ENCODE measurements at places on chromosomes 7 and 10.

GRCh38 chr7:103573479-103574058 lies 127.6 kb upstream of the SLC26A5 start:
- no peak for DNase-seq

DNA sequence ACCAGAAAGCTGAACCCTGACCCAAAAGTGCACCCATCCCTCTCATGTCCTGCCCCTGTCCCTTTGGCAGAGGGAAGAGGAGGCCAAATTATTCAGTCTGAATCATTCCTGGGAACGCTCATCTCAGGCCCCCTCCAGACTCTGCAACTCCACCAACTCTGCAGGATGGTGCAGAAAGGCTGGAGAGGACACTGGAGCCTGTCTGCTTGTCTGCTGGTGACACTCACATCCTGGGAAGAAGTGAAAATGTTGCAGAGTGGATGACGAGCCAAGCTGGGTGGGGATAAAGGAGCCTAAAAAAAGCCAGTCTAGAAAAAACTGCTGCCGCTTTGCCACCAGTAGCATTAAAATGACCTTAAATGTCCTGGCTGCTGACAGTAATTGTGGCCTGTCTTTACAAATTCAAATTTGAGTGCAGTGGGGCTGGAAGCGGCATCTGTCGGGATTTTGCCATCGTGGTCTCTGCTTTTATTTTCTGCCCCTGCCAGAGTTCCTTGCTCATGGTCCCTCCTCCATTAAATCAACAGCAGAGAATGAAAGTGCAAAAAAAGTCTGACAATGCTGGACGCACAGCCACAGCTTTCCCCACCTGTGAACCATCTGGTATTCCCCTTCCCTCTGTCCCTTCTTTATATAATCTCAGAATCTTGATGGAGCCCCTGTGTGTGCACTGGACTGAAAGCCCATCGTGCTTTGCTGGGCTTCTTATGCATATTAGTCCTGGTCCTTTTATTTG lies 63.9 kb downstream of the STK17A start:
- no peak for DNase-seq

- no peak for DNase-seq
Measured at GRCh38 chr7:6619961-6620360, 4.6 kb downstream of the ZNF853 start.

- peak; percentile 59 for DNase-seq
Measured at GRCh38 chr10:12707461-12708185, 293.9 kb downstream of the CCDC3 start.

DNA sequence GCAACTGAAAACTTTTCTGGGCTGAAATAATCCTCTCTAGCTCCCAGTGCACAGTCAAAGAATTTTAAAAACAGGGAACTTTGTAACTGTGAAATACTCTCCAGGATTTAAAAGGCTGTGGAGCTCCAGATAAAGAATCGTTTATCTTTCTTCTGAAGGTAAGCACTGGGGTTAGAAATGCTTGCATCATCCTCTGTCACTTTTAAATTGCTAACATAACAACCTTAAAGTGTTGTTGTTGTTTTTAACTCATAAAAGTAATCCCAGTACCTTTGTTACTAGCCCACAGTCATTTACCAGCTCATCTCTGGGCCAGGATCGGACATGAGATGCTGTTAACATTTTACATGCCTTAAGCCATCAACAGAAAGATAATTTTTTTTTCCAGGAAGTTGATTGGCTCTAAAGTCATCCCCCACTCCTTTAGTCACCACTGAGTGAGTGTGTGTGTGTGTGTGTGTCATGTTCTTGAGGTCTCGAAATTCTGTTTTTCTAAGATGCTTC lies at the start of gene SLC39A12:
Gene SLC39A12 (plus strand): TSS at position 51 of the 504 bp plus-strand sequence. CDS start 1,359 bp downstream, outside the sequence.
- no peak for DNase-seq

GRCh38 chr10:62873866-62874265 lies 57.7 kb upstream of the EGR2 start:
- DNase-seq = no peak

- no peak for DNase-seq
Measured at GRCh38 chr7:64574540-64575099, 11.7 kb upstream of the ZNF680 start.

DNA sequence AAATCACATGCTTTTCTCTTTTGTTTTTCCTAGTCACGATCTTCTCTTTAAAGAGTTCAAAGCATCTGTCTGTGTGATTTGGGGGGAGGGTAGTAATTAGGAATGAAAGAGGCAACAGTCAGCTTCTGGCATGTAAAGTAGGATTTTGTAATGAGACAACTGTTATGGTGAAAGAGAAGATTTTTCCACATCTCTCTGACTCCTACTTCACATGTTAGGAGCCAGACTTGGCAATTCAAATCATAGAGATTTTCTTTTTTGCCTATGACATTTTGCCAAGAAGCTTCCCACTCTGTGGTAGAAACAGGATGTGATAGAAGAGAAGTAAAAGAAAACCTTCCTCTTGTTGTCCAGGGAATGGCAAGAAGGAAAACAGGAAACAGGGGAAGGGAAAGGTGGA lies 38.3 kb upstream of the KLHL7 start:
- DNase-seq = no peak

DNA sequence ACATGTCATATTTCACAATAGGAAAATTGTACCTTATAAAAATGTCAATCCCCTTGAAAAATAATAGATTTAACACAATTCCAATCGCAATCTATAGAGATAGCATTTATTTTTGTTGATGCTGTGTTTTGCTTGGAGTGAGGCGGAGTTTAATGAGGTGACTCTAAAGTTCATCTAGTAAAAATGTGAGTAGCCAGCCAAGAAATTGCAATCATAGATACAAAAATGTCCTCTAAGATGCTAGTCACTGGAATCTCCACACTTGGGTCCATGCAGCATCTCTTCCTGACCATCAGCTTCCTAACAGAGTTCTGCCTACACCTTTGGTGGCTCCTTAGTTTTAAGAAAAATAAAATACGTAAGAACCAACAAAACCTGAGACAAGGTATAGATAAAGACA lies 44.9 kb downstream of the GLI3 start:
- no peak for DNase-seq

- no peak for DNase-seq
Measured at GRCh38 chr10:71245420-71246325, 33.3 kb downstream of the UNC5B start.

DNA sequence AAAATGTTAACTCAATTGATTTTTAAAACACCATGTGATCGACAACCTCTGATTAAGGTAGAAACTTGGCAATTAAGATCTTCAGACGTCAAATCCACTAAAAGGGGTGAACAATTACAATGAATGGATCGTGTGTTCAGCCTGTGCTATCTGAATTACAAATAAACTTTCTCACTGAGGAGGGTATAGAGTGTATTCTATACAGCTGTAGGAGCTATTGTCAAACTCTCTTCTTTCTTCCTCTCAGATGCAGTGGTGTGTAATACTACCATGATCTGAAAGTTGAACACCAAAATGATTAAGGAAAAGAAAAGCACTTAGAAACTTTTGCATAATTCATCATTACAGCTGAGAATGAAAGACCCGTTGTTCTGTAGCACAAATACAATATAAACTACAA lies 32.2 kb upstream of the MACC1 start:
- DNase-seq = no peak

DNA sequence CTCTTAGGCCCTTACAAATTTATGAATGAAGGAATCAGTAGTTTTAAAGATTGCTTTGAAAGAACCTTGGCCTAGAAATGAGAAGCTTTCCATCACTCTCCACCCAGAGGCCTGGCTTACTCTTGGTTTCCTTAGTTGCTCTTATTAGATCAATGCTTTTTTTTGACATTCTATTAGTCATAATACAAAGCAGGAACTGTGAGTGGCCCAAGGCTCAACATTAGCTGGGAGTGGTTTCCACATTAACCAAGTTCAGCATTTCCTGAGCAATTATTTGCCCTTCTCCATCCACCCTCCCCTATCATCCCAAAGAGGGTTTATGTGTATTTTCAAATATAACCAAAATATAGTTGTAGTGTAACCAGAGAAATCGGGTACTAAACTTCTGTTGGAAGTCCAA lies 103.4 kb upstream of the FAM204A start:
- DNase-seq = no peak

- DNase-seq = no peak
Measured at GRCh38 chr7:45869426-45869825, 3.5 kb downstream of the CCDC201 start.

DNA sequence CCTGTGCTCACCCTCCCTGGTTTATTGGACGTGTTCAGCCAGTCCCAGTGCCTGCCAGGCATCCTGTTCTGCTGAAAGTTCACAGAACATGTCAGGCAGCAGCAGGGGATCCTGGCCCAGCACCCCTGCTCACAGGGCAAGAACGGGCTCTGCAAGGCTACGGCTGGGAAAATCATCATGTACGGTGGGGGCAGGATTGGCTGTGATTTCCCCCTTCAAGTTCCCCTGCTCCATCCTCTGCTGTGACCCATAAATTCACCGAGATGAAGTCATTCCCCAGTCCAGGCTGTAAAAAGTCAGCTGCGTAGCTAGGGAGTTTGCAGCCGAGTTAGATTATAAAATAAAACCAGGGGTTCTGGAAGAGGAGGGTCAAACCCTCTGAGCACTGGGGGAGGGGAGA lies 484.1 kb upstream of the ZMIZ1 start:
- no peak for DNase-seq

- peak; percentile 76 for DNase-seq
Measured at GRCh38 chr10:80411267-80411668, 2.9 kb downstream of the PRXL2A start.

GRCh38 chr10:30114881-30115625 lies 55.7 kb upstream of the JCAD start:
- no peak for DNase-seq

GRCh38 chr7:155984028-155984580 lies 171.8 kb upstream of the SHH start:
- no peak for DNase-seq

DNA sequence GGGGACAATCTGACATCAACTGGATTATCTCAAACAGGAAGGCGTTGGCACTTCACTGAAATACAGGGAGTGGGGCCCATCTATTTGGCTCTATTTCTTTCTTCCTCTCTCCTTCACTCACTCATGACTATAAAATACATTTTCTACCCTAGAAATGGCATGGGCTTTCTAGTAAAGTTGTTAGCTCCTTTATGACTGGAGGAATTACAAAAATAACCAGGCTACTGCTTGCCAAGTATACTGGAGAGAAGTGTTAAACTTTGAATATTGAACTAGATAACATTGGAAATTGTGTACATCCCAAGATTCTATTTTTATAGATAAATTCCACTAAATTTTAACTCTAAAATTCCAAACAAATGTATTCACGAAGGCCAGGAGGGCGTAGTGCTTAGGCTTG lies 255.7 kb upstream of the SORCS1 start:
- DNase-seq = no peak

DNA sequence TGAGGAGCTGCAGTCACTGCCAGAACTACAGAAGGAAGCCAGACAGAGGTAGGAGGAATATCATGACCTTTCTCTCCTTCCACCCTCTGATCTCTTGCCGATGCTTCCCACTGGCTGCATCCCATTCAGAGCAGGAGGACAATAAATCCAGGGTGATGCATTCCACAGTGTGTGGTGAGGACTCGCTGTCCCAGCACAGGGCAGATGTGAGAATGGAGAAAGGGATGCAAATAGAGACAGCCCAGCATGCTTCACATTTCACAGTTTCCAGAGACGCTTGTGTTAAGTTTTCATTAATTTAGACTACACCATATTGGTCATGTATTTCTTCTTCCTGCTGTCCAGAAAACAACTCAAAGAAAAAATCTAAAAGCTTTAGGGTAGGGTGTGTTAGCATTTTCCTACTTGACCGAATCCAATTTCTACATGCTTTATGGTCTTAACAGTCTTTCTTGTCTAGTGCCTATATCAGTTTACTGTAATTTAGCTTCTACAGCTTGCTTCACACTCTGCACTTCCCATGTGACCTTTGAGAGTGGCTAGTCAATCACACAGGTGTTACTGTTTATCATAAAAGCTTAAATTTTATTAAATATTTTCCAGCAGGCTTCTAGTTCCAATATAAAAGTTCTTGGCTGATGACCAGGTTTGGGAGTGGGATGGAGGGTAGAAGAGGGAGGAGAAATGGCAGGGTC lies 155.6 kb downstream of the RAPGEF5 start:
- no peak for DNase-seq

Measured in BE2C (cell line).